Endothelial cell of umbilical vein (primary cell): ENCODE measurements at places on chromosomes 3 and 15. TPM values are rescaled to one million over a fixed set of nuclear protein-coding genes. Genes with fewer than 3 reads are reported as not detected.

The FBN1 gene
- total RNA-seq = 88.1 and 111 TPM in 2 replicates

The FBXL22 gene
- not detected in 2 replicates for total RNA-seq

The C3orf20 gene
- total RNA-seq = not detected in 2 replicates

DNA sequence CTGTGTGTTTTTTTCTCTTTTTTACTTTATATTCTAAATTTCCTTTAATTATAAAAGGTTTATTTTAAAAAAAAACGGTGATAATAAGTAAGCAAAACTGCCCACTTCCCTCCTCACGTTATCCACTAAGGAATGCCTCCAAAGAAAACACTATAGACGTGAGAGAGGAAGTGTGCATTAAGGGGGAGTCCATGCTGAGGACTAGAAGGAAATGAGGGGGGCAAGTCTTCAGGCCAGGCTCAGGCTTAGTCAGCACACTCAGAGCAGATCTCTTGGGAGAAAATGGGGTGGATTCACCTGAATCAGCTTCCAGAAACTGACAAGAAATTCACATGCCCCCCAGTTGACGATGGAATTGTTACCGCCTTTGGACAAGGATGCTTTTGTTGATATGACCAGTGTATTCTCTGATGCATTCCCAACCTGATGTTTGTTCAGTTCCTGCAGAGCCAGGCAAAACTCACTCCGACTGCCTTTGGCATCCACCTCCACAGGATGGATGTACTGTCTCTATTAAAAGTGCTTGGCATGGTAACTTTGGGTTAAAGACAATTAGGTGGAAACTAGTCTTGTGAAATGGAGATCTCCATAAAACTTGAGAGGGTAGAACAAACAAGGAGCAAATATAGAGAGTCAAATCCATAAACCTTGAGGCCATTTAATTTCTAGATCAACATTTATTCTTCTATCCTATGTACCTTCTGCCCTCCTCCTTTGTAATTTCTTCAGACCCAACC lies 167.8 kb downstream of the MYRIP start:
- H3K27ac ChIP-seq = no peak overlapping the region
- no peaks in the 10 kb centered on the region for H3K36me3 ChIP-seq
- peaks cover 18% of the 10 kb centered on the region for H3K4me1 ChIP-seq
- H3K27me3 ChIP-seq = no peaks in the 10 kb centered on the region

DNA sequence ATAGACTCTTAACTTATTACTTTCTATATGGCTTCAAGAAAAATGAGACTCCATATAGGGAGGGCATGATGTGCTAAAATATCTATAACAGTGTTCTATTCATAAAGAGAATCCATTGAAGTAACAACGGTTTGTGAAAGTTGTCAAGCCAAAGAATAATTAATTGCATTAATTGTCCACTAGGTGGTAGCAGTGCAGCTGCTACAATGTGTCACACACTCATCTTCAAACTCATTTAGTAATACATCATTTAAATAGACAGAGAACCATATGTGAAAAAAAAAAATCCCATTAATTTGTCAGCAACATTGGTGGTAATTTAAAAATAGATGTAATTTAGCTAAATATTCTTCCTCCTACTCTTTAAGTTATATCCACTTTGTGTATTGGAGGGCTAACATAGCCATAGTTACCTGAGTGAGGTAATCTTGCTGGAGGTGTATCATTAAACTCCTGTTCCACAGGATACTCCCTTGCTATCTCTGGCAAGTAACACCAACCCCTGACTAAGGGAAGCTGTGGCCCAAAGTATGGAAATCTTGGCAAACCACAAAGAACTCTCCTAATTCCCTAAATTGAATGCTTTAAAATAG lies 3.7 kb upstream of the CPA3 start:
- DNase-seq = peak; percentile 60
- no peak overlapping the region for H3K27ac ChIP-seq
- H3K36me3 ChIP-seq = no peaks in the 10 kb centered on the region
- H3K27me3 ChIP-seq = peaks cover 28% of the 10 kb centered on the region

The UACA gene
- total RNA-seq = 270 and 292 TPM in 2 replicates

- peaks cover 3% of the 10 kb centered on the region for H3K27me3 ChIP-seq
- no peak overlapping the region for H3K4me3 ChIP-seq
- DNase-seq = no peak
- no peaks in the 10 kb centered on the region for H3K36me3 ChIP-seq
- H3K4me1 ChIP-seq = peaks cover 9% of the 10 kb centered on the region
Observed at GRCh38 chr3:156558389-156558788, 3.5 kb upstream of the SSR3 start.

The CPLX3 gene
- total RNA-seq = 0.16 TPM in 1 of 2 replicates, not detected in the other

DNA sequence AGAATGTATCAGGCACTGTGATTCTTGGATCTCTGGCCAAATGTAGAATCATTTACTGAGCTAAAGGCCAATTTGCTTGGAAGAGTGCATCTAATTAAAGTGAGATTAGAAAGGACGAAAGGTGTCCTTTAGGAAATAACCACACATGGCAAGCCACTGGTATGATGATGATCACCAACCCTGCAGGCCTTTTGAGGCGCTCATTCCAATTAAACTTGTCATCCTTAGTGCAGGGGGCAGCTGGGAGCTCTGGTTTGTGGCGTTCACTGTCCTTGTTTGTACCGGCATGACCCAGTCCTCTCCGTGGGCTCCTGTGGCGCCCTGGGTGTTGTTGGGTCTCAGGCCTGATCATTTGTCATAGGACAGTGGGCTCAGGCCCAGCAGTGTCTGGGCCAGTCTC lies 11.0 kb downstream of the LIMD1 start:
- H3K4me1 ChIP-seq = peaks cover 8% of the 10 kb centered on the region
- H3K27ac ChIP-seq = no peak overlapping the region
- H3K36me3 ChIP-seq = peaks cover 3% of the 10 kb centered on the region

GRCh38 chr15:74300057-74300795 lies 64.1 kb downstream of the CCDC33 start:
- H3K27ac ChIP-seq = no peak overlapping the region
- no peak overlapping the region for H3K4me3 ChIP-seq

GRCh38 chr3:44284949-44285348 lies 43.3 kb downstream of the TOPAZ1 start:
- H3K27me3 ChIP-seq = no peaks in the 10 kb centered on the region
- no peaks in the 10 kb centered on the region for H3K4me1 ChIP-seq
- no peak overlapping the region for H3K27ac ChIP-seq
- H3K36me3 ChIP-seq = no peaks in the 10 kb centered on the region
- no peak overlapping the region for H3K4me3 ChIP-seq
- DNase-seq = no peak

The EFCC1 gene
- 0.58 and 0.73 TPM in 2 replicates for total RNA-seq

DNA sequence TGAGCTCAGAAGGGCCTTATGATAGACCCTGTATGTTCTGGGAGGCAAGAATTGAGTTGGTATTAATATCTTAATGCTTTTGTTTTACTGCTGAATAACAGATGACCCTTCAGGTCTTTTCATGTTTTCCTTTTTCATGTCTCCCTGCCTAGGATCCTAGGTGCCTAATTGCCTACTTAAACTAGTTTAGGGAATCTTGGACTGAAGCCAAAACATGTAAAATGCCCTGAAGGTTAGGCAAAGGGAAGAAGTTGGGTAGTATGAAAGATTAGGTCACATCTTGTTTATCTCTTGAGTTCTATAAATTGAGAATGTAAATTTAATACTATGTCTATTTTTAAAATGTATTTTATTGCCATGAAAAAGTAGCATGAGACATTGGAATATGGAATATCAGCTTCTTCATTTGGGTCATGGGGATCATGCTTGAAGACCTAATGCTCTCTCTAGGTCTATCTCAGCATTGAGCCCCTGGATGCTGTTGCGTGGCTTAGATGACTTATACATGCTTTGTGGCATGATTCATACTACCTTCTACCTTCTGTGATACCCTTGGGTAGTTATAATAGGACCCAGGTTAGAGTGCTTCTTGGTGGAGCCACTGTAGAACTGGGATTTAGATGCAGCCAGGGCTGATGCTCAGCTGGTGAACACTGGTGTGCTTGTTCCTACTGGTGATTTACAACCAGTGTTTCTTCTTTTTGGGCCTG lies 26.4 kb downstream of the RBM6 start:
- H3K27me3 ChIP-seq = no peaks in the 10 kb centered on the region
- H3K27ac ChIP-seq = no peak overlapping the region
- H3K4me1 ChIP-seq = no peaks in the 10 kb centered on the region
- no peak overlapping the region for H3K4me3 ChIP-seq

DNA sequence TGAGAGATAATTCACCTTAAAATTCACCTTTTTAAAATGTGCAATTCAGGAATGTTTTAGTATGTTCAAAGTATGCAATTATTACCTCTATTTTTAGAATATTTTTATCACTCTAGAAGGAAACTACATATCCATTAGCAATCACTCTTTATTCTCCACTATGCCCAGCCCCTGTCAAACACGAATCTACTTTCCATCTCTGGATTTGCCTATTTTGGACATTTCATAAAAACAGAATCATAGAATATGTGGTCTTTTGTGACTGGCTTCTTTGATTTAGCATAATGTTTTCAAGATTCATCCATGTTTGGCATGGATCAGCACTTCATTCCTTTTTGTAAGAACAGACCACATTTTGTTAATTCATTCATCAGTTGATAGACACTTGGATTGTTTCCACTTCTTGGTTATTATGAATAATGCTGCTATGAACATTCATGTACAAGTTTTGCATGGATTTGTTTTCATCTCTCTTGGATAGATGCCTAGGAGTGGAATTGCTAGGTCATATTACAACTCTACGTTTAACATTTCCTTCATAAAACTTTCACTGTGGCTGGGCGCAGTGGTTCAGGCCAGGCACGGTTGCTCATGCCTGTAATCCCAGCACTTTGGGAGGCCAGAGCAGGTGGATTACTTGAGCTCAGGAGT lies 12.7 kb downstream of the HMCES start:
- no peaks in the 10 kb centered on the region for H3K27me3 ChIP-seq
- no peak overlapping the region for H3K4me3 ChIP-seq
- no peak overlapping the region for H3K27ac ChIP-seq
- peaks cover 7% of the 10 kb centered on the region for H3K36me3 ChIP-seq

GRCh38 chr3:57279685-57280084 lies 12.8 kb downstream of the ASB14 start:
- no peak overlapping the region for H3K4me3 ChIP-seq
- H3K27ac ChIP-seq = no peak overlapping the region
- no peaks in the 10 kb centered on the region for H3K27me3 ChIP-seq

GRCh38 chr3:83023086-83023485 lies 1261.6 kb upstream of the GBE1 start:
- no peaks in the 10 kb centered on the region for H3K27me3 ChIP-seq
- no peak overlapping the region for H3K27ac ChIP-seq
- H3K4me3 ChIP-seq = no peak overlapping the region
- DNase-seq = no peak
- H3K4me1 ChIP-seq = no peaks in the 10 kb centered on the region

The FBXW12 gene
- total RNA-seq = not detected in 2 replicates

DNA sequence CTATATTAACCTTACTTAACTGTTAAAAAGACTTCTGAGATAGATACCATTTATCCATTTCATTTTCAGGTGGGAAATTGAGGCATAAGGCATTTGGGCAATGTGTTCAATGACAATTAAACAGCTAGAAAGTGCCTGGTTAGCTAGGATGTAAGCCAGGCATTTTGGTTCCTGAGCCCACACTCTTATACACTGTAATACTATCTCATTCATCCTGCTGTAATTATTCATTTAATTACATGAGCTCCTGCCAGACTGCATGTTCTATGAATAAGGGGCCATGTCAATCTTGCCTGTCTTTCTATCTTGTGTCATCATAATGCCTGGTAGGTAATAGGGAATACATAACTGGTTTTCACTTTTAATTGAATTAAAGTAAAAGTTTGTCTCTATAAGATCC lies 74.0 kb downstream of the RBMS3 start:
- no peaks in the 10 kb centered on the region for H3K36me3 ChIP-seq
- no peak overlapping the region for H3K4me3 ChIP-seq
- no peaks in the 10 kb centered on the region for H3K4me1 ChIP-seq
- no peaks in the 10 kb centered on the region for H3K27me3 ChIP-seq
- DNase-seq = no peak

GRCh38 chr15:62785881-62786828 lies 256.4 kb upstream of the TPM1 start:
- H3K27ac ChIP-seq = no peak overlapping the region
- no peaks in the 10 kb centered on the region for H3K4me1 ChIP-seq
- H3K27me3 ChIP-seq = peaks cover 2% of the 10 kb centered on the region
- peak; percentile 18 for DNase-seq
- no peaks in the 10 kb centered on the region for H3K36me3 ChIP-seq

- peak overlapping the region; percentile 99 for H3K4me3 ChIP-seq
- peak overlapping the region; percentile 54 for H3K27ac ChIP-seq
- DNase-seq = peak; percentile 34
Observed at GRCh38 chr15:74937272-74937589, 642 bp downstream of the COX5A start.

The KBTBD13 gene
- total RNA-seq = not detected in 2 replicates

The GOLGA6A gene
- not detected in 2 replicates for total RNA-seq

The GNAT1 gene
- 0.77 and 0.78 TPM in 2 replicates for total RNA-seq

The PRKCD gene
- total RNA-seq = 15.5 and 17.5 TPM in 2 replicates

- peak; percentile 73 for DNase-seq
- H3K27me3 ChIP-seq = no peaks in the 10 kb centered on the region
- no peak overlapping the region for H3K4me3 ChIP-seq
- H3K27ac ChIP-seq = no peak overlapping the region
- peaks cover 2% of the 10 kb centered on the region for H3K4me1 ChIP-seq
- no peaks in the 10 kb centered on the region for H3K36me3 ChIP-seq
Observed at GRCh38 chr15:50145451-50145872, 26.4 kb upstream of the ATP8B4 start.
